ENCODE measurements at places on chromosomes 5 and 9.

- DNase-seq, result no peak
Measured at GRCh38 chr5:96283589-96283988, 149.5 kb downstream of the PCSK1 start.

GRCh38 chr9:79428422-79428821 is 143.3 kb upstream of the TLE4 start:
- DNase-seq, result no peak

DNA sequence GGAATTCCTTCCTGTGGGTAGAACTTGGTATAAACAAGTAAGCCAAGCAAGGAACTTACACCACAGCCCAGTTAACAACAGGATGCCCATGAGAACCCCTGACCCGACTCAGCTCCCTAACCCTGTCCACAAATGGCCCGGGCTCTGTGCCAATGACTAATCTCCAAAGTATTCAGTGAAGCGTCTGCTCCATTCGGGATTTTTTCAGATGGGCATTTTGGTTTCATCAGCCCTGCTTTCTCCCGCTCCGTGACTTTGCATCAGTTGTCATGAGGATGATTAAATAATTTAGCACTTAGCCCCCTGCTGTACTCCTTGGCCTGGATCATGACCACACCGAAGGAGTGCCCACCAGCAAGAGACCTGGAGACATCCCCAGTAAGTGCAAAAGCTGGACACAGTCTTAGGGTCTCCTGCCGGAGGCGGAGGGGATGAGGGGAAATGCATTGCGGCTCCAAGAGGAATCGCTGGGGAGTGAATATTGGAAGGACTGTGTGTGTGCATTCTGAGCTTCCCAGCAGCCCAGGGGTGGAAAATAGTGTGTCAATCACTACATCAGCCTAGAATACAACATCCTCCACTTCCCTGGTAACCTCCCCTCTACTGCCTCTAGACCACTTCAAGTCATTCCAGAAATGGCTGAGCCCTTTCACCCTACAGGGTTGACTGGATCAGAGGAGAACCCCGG is 41.4 kb upstream of the DNAH5 start:
- DNase-seq, result no peak

GRCh38 chr5:149627070-149627469 is 45.8 kb downstream of the ARHGEF37 start:
- DNase-seq, result no peak

GRCh38 chr5:180315762-180316212 is 23.9 kb upstream of the MAPK9 start:
- peak; percentile 53 for DNase-seq

DNA sequence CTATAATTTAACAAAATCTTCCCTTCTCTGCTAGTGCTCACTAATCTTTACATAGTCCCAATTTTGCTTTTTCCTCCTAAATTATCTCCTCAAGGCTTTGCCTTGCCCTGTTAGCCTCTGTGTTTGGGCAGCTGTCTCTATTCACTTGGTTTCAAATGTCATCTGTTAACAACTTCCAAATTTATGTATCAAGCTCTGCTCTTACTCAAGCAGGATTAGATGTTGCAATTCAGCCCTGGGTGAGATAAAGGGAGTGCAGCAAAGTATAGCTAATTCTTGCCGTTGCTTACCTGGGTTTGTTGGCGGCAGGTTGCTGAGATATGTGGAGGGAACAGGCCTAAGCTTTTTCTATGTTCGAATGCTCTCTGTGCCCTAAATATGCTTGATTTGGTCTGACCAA is 483.8 kb downstream of the DMAC1 start:
- no peak for DNase-seq

DNA sequence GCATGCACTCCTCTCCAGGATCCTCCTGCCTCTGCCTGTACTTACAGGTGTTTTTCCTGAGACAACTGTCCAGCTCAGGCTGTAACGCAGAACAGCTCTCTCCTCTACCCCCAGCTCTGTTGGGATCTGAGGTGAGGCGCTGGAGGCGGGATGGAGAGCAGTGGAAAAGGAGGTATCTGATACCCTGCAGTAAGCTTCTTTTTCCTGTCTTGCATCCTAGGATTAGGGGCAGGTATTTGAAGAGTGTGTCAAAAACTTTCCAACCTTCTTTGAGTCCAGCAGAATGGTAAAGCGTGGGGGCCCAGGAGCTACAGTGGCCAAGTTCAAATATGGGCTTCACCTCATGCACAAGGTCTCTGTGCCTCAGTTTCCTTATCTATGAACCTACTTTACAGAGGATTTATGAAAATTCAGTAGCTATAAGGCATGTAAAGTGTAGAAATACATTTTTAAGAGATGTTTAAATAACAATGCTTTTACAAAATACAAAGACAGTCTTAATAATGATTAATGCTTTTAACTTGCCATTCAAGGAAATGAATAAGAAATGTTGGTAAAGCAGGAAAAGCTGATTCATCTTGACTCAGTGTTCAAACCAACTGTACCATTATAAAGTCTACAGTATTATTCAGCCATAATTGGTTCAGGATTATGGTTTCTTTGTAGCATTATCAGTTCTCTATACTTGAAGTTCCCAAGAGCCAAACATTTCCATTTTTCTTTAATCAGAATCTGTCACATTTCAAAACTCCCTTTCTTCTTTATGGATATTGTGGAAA is 26.1 kb downstream of the MAP1B start:
- DNase-seq, result no peak

DNA sequence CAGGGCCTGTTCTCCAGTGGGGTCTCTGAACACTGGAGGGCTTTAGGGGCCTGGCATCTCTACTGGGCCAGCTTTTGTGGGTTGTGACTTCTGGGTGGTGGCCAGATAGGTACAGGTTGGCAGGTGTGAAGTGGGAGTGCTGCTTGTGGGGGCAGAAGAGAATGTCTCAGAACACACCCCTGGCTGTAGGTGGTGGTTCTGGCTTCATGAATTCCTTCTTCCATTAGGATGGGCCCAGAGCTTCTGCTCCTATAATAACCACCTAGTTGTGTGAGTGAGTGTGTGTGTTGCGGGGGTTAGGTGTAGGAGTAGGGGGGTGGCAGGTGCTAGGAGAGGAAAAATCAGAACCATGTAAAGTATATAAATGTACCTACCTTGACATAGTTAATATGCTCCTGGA is 1.6 kb downstream of the PDZD2 start:
- DNase-seq, result no peak

DNA sequence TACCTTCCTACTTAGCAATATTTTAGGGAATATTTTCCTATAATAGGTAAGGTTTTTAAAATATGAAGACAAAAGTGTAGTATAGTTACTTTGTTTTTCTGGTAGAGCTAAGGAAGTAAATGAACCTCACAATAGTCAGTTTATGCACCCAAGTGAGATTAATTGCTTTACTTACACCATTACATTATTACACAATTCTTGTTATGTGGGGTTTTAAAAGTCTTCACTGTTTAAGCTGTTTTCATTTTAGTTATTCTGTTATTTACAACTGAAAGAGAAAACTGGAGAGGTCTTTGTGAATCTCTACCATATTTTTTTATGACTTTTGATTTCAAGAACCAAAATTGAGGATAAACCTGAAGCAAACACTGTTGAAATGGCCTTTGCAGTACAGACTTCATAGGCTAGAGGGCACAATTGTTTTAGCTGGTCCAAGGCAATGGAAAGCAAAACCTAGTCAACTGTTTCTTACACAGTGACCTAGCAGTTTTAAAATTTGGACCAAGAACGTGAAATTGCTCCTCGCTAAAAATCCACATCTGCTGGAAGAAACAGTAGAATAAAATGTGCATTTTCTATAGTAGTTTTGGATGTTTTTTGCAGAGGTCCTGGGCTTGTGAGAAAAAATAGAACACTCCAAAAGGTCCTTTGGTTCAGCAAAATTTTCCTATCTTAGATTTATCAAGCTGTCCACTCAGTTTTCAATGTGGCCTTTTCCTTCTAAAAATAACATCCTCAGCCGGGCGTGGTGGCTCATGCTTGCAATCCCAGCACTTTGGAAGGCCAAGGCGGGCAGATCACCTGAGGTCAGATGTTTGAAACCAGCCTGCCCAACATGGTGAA is 66.4 kb upstream of the FER start:
- DNase-seq, result no peak

GRCh38 chr5:124725040-124725434 is 21.4 kb downstream of the ZNF608 start:
- no peak for DNase-seq

- no peak for DNase-seq
Measured at GRCh38 chr5:83548581-83548980, 77.0 kb downstream of the VCAN start.

DNA sequence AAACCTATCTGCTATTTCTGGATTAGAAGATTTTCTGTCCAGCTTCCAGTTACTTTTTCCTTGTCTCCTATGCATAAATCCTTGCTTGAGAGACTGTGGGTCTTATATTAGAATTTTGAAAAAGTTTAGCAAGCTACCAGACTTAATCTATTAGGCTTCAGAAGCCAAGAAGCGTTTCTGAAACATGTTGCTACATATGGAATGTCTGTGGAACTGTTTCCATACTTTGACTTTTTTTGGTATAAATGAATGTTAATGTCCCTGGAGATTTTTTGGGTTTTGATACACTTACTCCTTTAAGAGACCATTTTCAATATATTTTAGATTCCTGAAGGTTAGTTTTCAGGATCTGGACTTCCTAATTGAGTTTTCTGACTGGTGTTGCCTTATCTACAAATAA is 191.4 kb upstream of the SGCD start:
- no peak for DNase-seq

GRCh38 chr5:135110785-135111596 is 77.0 kb upstream of the PITX1 start:
- DNase-seq, result no peak

DNA sequence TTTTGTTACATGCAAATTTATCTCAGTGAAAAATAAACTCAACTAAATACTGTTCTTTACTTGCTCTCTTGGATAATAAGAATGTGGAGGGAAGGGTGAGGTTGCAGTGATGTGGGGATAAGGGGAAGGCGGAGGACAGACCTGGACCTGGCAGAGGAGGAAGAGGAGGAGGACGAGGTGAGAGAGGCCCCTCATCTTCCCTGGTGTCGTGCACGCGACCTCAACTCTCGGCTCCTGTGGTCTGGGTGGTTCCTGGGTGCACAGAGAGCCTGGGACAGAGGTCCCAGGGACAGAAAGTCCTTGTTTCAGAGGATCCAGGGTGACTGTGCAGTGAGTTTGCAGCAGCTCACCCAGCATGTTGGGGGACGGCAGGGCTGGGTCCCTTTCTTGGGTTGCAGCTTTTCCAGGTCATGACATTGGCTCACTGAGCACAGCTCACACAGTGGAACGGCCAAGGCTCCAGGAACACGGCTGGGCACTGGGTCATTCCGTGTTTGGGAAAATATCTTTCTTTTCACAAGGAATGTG is 37.7 kb upstream of the LPCAT1 start:
- DNase-seq, result no peak

- no peak for DNase-seq
Measured at GRCh38 chr5:33343676-33344327, 97.0 kb upstream of the TARS1 start.

DNA sequence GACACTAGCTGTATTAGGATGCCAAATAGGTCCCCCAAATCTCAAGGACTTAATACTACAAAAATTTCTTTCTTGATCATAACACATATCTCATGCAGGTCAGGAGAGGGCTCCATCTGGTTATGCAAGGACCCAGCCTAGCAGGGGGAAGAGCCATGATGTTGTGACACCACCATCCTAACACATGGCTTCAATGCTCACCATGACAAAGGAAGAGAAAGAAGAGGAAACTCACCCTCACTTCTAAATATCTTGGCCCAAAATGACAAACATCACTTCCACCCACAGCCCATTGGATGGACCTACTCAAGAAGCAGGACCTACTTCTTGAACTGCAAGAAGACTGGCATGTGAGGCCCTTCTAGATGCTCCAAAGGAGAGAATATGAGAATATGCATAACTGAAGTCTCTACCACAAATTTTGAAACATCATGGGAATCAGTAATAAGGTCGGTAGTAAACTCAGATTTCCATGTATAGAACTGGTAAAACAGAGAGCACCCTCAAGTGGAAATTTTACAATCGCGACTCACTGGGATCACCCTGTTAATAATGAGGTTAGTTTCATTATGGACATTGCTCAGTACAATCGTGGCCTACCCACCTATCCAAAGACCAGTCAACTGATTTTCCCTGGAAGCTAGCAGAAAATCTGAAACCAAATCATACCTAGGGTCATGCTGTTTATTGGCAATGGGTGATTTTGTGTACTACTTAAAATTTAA is 308.2 kb downstream of the ACTL7B start:
- DNase-seq, result no peak

DNA sequence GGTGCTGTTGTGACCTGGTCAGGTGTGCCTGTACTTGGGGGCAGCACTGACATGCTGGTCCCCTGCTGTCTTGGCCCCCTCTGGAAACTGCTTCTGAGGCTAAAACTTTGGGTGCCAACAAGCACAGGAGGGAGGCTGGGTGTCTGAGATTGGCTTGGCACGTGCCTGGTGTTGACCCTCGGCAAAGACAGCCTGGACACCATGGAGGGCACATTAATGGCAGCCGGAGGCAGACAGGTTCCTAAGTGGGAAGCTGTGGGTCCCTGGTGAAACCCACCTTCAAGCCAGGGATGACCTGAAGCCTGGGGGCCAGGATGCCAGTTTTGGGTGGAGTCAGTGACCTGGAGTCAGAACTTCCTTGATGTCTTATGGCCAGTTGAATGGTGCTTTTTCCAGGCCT is 894.1 kb downstream of the PTPRD start:
- DNase-seq, result no peak

GRCh38 chr9:127360250-127360649 is 36.7 kb upstream of the SLC2A8 start:
- no peak for DNase-seq

- DNase-seq, result no peak
Measured at GRCh38 chr9:79656169-79656568, 84.4 kb downstream of the TLE4 start.
